Activated T-helper 1 cell treated with Interleukin-2 at 50 U/mL for 16 hours (primary cell): ENCODE measurements at places on chromosomes 2 and 18.

GRCh38 chr2:240363746-240364581 lies 71.5 kb upstream of the GPC1 start:
- DNase-seq = no peak

- DNase-seq = no peak
Observed at GRCh38 chr2:172460780-172461201, 33.4 kb downstream of the ITGA6 start.

DNA sequence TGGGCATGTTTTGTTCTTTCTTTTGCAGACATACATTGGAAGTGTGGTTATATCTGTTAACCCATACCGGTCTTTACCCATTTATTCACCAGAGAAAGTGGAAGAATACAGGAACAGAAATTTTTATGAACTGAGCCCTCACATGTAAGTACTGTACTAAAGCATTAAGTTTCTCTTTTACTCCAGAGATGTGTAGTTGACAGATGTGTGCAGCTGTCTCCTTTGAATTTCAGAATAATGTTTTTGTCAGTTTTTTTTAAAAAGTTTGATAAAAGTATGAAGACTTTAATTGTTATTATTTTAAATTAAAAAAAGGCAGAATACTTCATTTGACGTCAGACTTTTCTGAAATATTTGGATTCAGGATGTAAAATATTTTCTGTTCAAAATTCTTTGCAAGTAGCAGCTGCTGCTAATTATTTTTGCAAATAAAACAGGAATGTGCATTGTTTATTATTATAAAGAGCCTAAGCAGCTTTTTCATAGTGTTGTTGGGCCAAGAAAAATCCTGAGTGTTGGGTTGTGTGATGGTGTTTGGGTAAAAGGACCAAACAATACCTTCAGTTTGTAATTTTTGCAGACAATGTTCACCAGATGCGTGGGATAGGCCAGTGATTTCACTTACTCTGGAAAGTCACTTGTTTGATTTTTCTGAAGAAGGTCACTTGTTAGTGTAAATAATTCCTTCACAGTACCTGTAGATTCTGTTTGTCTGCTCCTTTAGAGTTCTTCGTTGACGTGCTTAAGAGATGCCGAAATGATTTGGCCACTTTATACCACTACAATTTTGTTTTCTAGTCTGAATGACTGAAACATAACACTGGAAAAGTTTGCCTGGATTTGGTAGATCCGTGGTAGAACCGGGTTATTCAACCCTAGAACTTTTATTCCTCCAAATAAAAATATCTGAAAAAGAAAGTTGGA lies 51.1 kb downstream of the MYO1B start:
- DNase-seq = no peak

- DNase-seq = no peak
Observed at GRCh38 chr2:241820625-241821384, 11.8 kb downstream of the NEU4 start.

GRCh38 chr2:8264981-8265380 lies 416.9 kb upstream of the ID2 start:
- DNase-seq = no peak
